ENCODE measurements at places on chromosomes 7 and 10.

DNA sequence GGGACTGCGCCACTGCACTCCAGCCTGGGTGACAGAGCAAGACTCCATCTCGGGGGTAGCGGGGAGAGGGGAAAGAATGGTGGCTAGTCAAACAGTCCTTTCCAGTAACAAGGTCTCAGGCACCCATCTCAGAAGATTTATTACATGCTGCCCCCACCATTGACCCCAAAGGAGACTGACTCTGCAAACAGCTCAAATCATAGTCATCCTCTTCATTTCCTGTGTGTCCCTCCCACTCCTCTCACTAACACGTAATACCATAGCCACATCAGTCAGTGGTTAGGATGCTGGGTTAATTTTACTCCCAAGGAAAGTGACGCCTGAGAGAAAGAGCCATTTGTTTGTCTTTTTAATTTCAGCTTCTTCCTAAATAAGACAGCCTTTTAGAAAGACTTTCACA, 56.6 kb upstream of the BET1 start:
- no peak for DNase-seq

GRCh38 chr10:26799342-26799741, 61.4 kb downstream of the ABI1 start:
- no peak for DNase-seq

- no peak for DNase-seq
Measured at GRCh38 chr10:13890233-13891127, 303.7 kb downstream of the PRPF18 start.

DNA sequence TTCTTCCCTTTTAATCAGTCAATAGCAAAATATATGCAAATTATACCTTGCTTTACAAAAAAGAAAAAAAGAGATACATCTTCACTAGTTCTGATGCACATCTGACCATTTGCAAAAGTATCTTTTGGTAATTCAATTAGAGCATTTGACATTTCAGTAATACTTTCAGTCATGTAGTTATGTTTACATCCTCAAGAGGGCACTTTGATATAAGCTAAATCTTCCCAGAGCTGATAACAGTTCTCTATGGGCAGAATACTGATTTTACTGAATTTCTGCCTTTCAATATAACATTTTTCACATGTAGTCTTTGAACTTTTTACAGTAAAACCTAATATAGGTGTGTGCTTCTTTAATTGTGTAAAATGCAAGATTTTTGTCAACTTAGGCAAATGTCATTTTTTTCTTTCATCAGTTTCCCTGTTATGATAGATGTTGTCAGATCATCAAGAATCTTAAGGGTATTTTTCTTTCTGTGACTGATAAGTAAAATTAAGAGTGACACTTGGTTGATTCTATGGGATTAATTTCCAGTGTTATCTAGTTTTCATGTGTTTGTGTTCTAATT, 703.5 kb upstream of the SEMA3D start:
- DNase-seq: peak; percentile 25

- DNase-seq: no peak
Measured at GRCh38 chr10:74917481-74918077, 91.2 kb downstream of the KAT6B start.
